Stimulated activated CD4-positive, alpha-beta T cell treated with anti-CD3 and anti-CD28 coated beads, Interleukin-12 subunit alpha, Interleukin-12 subunit beta, amount 100 ng/mL, for 24 hours (primary cell): ENCODE measurements at places on chromosomes 6 and 20.

DNA sequence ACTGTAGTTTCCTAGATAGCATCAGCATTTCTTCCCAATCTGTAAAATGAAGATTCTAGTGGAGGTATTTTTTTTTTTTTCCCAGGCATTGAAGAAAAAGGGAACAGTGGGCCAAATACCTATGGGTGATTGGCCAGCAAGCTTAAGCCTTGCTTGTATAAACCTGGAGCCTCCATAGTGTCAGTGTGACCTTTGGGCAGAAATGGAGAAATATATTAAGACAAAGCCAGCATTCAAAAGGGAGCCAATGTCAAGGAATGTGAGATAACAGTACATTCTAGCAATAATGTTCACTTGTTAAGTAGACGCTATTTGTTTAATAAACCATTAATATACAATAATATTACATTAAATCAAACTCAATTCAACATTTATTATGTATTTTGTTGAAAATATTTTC lies 275.4 kb downstream of the FOXA2 start:
- DNase-seq = no peak

GRCh38 chr6:63636518-63637021 lies 968 bp downstream of the PHF3 start:
- peak; percentile 17 for DNase-seq

- no peak for DNase-seq
Observed at GRCh38 chr6:152176268-152176667, 368.8 kb downstream of the ESR1 start.

- no peak for DNase-seq
Observed at GRCh38 chr20:47857187-47857568, 71.9 kb upstream of the SULF2 start.

GRCh38 chr6:152671171-152671570 lies 26.5 kb upstream of the MYCT1 start:
- no peak for DNase-seq

- no peak for DNase-seq
Observed at GRCh38 chr6:41543087-41543486, 3.1 kb upstream of the FOXP4 start.

DNA sequence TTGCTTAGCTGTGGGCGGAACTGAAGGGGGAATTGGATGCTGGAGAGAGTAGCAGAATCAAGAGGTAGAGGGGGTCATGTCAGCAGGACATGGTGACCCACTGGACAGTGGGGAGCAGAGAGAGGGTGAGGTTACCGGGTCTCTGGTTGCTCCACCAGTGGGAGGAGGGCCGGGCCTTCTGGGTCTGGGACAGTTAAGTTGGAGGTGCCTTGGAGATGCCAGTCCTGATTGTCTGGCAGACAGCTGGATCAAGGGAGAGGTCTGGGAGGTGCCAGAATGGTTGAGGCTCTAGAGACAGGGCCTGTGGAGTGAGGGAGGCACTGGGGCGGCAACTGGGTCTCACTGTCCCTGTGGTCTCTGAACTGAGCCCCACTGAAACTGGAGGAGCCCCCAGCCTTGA lies 24.6 kb downstream of the MANBAL start:
- DNase-seq = no peak

DNA sequence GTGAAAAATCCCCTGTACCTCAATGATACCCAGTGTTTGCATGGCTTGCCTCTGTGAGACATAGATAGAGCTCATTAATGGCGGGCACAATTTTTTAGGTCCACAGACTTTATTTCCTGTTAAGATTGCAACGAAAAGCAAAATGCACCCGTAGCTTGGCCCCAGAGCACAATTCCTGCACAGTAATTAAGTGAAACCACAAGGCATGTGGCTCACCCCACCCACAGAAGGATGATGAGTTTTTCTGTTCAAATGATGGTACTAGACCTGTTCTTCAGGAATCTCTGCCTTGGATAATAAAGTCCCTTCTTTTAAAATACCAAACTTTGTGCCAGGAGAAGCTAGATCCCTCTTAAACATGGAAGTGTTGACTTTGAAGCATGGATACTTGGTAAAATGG lies 738.1 kb downstream of the QKI start:
- DNase-seq = no peak

GRCh38 chr20:25223765-25224720 lies 23.8 kb upstream of the PYGB start:
- DNase-seq = no peak

GRCh38 chr20:32378461-32378860 lies 20.3 kb downstream of the ASXL1 start:
- no peak for DNase-seq

DNA sequence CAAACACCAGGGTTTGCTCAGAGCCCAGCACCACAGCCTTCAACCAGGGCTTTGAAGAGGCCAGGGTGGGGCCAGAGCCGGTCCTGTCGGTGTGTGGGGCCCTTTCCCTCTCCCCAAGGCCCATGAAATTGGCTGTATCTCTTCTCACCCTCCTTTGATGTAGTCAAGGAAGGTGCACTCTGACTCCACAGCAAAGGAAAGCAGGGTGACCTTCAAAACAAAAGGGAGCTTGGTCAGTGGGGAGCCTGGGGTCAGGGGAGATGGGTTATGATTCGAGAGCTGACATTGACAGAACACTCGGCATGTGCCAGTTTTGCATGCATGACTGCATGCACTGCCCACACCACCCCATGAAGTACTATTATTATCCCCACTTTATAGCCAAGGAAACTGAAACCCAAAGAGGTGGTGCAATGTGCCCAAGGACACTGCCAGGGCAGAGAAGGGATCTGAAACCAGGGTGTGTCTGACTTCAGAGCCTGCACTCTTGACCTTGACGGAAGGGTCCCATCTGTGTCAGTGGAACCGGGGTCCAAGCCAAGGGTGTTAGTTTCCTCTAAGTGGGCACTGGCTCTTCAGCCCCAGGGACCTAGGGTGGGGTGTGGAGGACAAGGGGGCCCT lies 55.4 kb downstream of the RAB44 start:
- no peak for DNase-seq

GRCh38 chr20:57308451-57309271 lies 20.9 kb upstream of the SPO11 start:
- no peak for DNase-seq

DNA sequence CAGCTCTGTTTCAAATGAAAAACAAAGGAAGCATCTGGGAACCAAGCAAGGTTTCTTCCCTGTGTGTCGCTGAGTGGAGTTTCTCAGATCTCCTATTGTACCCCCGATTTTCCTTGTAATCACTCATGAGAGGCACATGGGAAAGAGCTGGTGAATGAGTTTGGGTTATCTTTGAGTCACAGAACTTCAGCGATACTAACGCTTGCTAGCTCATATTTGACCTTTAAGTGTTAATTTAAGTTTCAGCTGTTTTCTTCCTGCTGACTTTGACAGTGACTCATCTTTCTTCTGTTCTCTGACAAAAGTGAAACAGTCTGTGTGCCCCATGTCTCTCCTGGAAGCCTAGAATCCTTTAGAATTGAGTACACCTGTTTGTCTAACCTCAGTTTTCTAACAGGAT lies 261.1 kb upstream of the RGS17 start:
- DNase-seq = no peak

- DNase-seq = no peak
Observed at GRCh38 chr6:79246891-79247290, 12.4 kb upstream of the HMGN3 start.

GRCh38 chr6:148179786-148180185 lies 162.9 kb upstream of the SASH1 start:
- DNase-seq = no peak

- DNase-seq = no peak
Observed at GRCh38 chr20:24664266-24664986, 195.0 kb downstream of the SYNDIG1 start.
